ENCODE measurements at places on chromosomes 4 and X. TPM values are rescaled to one million over a fixed set of nuclear protein-coding genes. Genes with fewer than 3 reads are reported as not detected.

DNA sequence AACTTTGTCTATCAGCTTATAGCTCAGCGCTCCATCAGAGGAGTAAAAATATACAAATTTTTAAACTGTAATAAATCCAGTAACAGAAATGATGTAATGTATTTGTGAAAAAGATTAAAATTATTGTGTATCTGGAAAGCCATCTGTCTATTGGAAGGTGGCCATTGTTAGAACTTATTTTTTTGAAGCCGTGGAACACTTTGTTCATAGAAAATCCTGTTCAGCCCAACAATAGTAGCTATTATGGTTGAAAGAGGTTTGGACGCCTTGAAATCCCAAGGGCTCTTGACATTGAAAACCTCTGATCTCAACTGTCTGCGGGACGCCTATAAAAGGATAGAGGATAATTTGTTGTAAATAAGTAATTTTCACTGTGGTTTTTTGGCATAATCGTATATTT is 98.3 kb downstream of the RAPGEF2 start:
- no peak for DNase-seq

GRCh38 chr4:102031406-102031805 is 240.9 kb downstream of the BANK1 start:
- DNase-seq = no peak

DNA sequence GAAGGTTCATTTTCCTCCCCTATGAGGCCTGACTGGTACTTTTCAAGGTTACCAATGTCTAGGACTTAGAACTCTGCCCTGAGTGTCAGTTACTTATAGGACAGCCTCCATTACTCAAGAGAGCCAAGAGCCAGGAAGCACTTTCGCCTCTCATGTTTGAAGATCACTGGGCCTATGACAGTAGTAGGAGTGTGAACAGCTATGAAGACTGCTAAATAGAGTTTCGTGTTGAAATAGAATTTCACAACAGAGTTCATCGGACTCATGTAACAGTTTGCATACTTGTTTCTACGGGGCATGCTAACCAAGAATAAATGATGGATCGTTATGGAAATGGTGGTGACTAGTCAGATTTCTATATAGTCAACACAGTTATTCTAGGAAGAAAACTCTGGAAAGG is 97.8 kb upstream of the GPC4 start:
- DNase-seq = no peak

- no peak for DNase-seq
These were observed 145.0 kb downstream of the ADAMTS3 start for GRCh38 chr4:72424006-72424405.

Gene HMX1
- total RNA-seq = 4.2 TPM

Data from testis (tissue), 5 donors.